ENCODE measurements at places on chromosomes 16 and 17.

GRCh38 chr16:31077592-31078396 is 3.6 kb downstream of the ZNF646 start:
- DNase-seq: no peak

DNA sequence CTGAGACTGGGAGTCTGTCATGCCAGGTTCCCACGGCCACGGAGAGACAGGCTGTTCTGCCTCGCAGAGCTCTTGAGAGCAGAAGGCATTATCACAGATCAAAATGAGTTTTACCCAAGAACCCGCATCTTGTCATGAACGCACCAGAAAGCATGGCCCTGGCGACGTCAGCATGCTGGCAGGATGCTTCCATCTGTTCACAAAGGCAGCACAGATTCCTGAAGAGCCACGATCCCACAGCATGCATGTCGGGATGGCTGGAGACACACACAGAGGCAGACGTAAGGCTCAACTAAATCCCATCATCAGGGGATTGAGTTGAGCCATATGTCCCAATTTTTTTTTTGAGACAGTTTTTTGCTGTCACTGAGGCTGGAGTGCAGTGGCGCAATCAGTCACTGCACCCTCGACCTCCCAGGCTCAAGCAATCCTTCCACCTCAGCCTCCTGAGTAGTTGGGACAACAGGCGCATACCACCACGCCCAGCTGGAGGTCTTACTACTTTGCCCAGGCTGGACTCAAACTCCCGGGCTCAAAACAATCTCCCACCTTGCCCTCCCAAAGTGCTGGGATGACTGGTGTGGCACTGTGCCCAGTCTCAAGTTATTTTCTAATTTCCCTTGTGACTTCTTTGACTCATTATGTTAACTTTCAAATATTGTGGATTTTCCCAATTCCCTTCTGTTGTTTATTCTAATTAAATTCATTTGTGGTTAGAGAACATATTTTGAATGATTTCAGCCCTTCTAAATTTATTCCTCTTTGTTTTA is 11.1 kb downstream of the FANCA start:
- no peak for DNase-seq

DNA sequence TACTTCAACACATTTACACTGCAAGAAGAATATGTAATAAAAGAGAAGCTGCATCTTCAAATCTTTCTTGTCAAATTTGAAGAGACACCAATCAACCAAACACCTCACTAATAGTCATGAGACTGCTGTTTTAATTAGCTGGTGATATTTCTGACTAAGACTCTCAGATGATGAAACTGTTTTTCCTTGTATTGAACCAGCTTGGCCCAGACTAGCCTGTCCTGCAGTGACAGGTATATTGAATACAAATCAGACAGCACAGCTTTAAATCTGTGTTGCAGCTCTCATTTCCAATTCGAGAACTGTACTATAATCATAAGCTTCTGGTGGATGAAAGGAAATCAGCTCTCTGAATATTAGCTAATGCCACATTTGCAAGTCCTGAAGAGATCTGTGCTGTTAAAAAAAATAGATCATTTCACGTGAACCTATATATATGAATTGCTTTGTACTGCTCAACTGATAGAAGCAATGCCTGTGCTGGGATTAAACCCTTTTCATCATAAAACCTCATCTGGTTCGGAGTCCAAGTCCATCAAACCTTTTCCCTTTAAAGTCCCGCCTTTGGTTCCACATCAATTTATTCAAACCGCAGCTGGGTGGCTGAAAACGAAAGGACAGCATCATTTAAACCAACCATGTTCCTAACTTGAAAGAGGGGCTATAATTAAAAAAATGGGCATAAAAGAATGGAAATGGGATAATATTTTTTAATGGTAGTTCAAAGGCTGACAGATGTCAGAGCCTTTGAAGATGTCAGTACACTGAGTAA is 306.2 kb downstream of the CEP112 start:
- no peak for DNase-seq

- peak; percentile 39 for DNase-seq
These were observed 81.0 kb downstream of the TMEM100 start for GRCh38 chr17:55641676-55642081.

GRCh38 chr16:59048876-59049275 is 314.8 kb upstream of the GOT2 start:
- DNase-seq: no peak

GRCh38 chr17:16283705-16284104 is 66.7 kb downstream of the PIGL start:
- no peak for DNase-seq

DNA sequence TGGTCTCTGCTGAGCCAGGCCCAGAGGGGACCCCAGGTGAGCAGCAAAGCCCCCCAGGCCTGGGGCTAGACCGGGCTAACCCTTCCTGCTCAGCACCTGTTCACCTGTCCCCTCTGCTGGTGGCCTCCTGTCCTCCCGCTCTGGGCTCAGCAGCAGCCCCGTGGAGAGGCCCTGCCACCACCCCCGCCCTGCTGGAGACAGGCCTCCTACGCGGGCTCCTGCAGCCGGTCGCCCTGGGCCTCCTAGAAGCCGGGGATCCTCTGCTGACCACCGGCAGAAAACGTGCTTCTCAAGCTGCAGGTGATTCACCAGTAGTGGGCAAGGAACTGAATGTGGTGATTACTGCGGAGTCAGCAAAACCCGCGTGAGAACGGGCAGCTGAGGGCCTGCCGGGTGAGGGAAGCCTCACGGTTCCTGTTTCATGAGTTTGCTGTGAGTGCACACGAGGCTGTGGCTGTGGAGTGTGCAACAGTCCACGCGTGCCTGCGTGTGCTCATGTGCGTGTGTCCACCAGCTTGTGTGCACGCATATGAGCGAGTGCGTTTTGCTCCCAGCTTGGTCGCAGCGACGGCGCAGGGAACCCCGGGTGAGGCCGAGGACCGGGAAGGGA is 792 bp downstream of the SECTM1 start:
- no peak for DNase-seq

- DNase-seq: no peak
These were observed 90.2 kb downstream of the MRM1 start for GRCh38 chr17:36691606-36692005.

DNA sequence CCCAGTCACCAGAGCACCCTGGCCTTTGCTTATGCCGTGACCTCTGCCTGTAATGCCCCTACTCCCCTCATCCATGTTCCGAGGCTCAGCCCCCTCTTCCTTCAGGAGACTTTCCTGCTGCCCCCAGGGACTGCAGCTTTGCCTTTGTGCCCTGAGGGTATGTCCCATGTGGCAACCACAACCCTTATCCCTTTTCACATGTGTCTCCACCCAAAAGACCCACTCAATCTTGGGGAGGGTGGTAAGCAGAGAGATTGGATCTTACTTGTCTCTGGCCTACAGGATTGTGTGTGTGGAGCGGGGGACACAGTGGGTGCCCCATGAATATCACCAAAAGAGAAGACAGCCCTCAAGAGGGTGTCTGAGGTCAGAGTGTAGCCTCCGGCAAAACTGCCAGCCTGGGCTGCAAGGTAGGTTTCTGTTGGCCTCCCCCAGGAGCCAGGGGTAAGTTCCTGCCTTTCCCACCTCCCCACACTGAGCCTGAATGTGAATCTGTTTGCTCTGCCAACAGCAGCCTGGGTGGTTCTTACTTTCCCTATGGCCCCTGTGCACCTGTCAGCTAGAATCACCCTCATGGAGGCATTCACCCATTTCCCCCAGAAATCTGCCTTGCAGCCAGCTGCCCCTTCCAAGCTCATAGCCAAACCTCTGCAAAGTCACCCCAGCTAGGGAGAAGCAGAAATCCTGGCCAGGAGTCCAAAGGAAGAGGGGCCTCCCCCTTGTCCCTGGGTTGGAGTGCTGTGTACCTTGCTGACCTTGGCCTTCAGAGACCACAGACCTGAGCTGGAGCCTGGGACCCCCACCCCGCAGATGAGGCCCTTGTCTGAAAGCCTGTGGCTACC is 11.5 kb upstream of the C17orf113 start:
- no peak for DNase-seq

DNA sequence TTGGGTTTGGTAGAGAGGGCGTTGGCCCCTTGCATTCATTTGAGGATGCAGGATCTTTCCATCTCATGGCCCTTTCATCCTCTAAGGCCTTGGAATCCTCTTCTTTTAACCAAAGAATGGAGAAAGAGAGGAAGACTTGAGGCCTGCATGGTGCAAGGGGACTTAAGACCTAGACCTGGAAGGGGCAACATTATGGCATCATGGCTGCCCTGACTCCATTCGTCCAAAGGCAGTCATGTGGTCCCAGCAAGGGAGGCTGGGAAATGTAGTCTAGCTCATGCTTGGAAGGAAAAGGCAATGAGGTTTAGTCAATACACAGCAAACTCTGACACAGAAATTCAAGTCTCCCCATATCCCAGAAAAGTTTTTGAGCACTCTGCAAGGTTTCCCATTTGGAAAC is 30.7 kb upstream of the CDRT4 start:
- no peak for DNase-seq

DNA sequence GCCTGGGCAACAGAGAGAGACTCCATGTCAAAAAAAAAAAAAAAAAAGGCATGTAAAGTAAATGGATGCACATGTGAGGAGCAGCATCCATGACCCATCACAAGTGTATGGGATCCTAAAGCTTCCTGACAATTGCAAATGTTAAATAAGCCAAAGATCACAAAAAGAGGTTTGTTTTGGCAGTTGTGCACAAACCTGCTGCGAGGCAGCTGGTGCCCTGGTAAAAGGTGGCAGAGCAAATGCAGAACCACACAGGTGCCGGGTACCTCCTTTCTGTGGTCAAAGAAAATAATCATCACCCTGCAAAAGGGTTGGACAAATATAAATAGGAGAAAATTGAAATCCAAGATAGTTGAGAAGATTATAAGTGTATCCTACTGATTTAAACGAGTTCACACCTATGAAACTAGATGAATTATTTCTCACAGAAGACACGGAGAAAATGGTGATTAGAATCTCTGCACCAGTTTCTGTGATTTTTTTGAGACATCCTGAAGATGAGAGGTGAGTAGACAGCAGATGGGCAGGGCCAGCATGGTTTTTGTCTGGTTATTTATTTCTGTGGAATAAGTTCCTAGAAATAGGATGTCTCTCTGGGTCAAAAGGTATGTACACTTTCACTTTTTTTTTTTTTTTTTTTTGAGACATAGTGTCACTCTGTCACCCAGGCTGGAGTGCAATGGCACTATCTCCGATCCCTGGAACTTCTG is 291.3 kb downstream of the CDH13 start:
- DNase-seq: no peak

DNA sequence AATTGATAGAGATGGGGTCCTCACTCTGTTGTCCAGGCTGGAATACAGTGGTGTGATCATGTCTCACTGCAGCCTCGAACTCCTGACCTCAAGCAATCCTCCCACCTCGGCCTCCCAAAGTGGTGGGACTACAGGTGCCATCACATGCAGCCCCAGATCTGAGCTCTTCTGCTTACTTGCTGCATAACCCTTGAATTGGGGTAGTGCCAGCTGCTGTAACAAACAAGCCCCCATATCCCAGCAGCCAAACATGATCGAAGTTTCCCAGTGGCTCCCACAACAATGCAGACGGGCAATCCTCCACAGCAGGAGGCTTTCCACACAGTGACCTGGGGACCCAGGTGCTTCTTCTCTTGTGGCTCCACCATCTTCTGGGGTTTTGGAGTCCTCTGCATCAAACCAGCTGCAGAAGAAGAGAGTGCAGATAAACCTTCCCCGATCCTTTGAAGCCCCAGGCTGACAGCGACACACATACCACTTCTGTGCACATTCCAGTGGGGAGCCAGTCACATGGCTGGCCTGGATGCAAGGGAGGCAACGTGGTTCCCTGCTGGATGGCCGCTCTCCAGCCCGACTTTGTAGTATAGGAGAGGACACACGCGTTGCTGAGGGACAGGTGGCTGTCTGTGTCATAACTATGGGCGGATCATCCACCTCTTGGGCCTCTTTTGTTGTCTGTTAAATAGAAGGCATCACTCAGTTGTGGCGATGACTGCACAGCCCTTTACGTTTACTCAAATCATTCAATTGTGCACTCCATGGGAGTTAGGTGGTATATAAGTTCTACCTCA is 16.7 kb downstream of the SBK1 start:
- no peak for DNase-seq

- DNase-seq: no peak
These were observed 19.1 kb upstream of the TAC4 start for GRCh38 chr17:49866882-49867413.

GRCh38 chr16:31328322-31329052 is 26.5 kb upstream of the ITGAX start:
- DNase-seq: no peak

DNA sequence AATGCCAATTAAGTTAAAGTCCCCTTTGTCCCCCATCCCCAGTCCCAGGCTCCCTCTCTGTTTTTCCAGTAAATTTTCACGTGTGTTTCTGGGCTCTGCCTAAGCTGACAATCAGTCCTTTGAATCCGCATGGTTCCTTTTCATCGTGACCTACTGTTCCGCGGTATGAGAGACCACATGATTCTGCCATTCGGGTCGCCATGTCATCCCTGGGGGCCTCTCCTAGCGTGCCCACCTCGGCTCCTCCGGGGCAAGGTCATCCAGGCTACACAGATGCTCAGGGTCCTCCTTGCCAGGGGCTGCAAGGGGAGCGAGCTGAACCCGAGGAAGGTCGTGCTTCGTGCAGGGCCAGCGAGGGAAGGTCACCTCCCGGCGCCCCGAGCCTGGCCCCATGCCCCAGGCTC is 157.6 kb downstream of the RAB11FIP4 start:
- peak; percentile 16 for DNase-seq
